CD4-positive, alpha-beta T cell treated with Interleukin-4 for 4 hours (primary cell): ENCODE measurements at places on chromosomes 12 and 14.

DNA sequence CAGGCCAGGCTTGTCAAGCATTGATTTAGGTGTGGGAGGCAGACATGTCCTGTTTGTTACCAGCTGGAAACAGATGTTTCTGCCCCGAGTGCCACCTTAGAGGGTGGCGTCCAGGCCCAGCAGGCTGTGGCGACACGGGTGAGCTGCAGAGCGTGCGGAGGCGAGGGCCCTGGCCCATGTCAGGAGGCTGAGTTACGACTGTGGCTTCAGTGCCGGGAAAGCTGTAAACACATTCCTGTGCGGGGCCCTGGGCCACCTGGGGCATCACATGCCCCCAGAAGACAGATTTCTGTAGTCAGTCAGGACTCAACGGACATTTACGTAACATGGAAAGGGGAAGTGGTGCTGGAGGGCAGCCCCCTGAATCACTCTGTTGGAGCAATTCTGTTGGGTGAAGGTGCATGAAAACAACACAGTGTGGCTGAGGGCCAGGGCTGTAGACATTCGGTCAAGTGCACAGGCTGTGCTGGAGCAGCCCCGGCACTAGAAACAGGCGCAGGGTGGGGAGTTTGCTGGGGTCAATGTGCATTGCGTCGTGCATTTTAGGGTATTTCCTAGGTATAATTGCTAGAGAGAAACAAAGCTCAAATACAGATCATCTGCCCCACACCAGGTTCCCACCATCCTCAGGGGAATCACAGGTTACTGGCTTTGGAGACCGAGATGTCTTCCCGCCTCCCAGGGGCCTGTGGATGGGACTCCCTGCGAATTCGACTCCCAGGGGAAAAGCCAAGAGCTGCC is 291.8 kb downstream of the TMEM121 start:
- DNase-seq, result no peak

DNA sequence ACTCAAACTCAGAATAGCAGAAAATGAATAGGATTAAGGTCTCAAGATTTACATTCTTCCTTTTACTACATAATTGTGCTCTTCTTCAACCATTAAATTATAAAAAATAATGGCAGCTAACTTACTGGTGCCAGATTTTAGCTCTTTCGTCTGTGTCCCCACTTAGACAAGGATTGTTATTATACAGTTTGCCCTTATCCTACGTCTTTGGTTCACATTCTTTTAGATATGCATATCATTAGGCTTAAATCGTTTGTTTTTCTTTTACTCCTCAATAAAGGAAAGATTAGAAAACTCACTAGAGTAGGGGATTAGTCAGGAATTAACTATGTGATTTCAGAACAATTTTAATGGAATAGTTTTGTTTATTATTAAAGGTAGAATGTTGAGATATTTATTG is 129.6 kb upstream of the GARIN2 start:
- DNase-seq, result no peak

DNA sequence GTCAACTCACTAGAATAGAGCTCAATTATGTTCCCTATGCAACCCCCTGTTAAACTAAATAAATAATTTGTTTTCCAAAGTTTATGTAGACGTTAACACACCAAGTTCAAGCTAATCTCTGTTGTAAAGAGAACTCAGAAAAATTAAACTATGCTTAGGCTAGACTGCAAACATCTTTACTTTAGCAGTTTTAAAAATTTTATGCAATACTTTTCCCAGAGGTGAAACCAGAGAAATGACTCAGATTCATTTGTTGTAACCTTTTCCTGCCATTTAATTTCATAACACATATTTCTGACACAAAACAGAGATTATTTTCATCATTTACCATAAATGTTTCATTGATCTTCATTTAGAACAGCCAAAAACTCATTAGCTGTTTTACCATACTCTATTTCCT is 27.4 kb downstream of the ABCC9 start:
- DNase-seq, result no peak

DNA sequence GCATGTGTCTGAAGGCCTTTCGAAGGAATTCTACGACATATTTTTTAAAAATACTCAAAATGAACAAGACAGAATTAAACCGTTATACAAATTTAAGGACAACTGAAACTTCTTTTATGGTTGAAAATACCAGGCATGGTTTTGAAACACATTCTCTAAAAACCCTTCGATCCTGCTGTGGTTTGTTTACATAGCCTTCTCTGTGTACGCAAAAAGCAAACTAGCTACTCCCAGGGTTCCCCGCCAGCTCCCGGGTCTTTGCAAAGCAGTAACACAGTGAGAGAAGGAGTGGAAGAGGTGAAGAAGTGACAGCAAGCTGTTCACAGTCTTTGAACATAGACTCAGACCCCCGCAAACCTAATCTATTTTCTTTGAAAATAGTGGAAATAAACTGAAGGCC is 2.2 kb upstream of the TC2N start:
- DNase-seq, result no peak

DNA sequence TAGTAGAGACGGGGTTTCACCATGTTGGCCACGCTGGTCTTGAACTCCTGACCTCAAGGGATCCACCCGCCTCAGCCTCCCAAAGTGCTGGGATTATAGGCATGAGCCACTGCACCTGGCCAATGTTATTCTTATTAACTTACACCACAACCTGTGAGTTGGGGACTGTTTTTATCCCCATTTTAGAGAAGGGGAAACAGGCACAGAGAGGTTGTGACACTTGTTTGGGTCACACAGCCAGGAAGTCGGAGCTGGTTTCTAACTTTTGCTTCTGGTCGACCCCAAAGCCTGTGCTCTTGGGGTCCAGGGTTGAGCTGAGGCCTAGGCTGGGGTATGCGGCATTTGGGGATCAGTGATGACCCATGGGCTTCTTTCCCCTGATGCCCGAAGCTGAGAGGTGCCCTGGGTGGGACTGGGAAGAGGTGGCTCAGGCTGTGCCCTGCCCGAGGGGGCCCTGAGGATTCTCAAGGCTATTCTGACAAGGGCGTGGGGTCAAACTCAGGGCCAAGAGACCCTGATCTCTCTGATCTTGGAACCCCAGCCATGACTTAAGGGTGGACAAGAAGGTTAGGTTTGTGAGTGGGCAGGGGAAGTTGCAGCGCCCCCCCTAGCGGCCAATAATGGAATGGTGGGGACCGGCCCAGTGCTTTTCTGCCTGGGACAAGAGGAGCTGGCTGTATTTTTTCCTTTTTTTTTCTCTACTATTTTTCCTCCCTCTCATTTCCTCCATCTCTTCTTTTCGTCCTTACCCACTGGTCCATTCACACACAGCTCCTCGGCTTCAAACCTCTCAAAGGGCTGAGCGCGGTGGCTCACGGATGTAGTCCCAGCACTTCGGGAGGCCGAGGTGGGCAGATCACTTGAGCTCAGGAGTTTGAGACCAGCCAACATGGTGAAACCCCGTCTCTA is 3.0 kb downstream of the SDSL start:
- DNase-seq, result peak; percentile 27

DNA sequence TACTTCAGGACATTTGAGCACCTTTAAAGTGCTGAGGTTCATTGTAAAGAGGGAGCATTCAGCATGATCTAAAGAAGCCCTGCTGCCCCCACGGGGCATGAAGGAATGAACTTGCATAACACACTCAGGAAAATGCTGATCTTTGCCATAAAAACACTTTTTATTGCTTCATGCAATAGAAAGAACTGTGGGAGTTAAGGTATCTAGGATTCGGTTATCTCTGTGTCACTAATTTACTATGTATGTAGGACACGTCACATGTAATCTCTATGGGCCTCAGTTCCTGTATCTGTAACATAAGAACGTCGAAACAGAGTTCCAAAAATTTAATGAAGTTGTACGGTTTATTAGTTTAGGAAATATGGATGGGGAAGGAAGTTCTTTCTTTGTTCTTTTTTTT is 33.0 kb downstream of the BTBD7 start:
- DNase-seq, result no peak

DNA sequence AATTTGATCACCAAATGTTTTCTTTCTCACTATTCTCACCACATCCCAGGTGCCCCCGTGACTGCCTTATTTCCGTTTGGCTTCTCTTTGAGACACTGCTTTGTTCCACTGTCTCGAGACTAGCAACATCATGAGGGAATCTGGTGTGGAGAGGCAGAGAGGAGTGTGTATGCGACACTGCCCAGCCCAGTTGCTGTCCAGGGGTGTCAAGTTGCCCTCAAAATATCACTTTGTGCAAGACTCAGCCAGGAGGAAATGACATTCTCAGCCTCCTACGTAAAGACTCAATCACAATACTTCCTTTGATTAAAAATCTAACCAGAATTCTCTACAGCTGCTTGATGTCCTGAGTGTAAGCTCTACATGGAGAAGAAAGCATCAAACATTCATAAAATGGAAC is 48.2 kb upstream of the EEA1 start:
- no peak for DNase-seq

DNA sequence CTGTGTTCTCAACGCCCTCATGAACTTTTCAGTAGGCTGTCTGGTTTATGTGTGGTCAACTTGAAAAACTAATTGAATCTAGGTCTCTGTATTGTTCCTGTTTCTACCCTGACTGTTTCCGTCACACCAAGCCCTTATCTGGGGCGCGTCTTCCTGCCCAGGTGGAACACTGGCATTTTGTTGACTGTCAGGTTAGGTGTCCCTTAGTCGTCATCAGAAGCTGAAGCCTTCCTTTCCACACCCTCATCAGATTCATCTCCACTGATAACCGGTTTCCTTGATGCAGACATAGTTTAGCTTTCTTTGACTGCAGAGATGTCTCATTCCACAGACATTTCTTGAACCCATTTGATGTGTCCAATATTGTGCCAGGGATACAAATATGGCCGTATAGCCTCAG is 96.5 kb downstream of the DUSP16 start:
- DNase-seq, result peak; percentile 88

GRCh38 chr14:103199124-103199523 is 75.9 kb downstream of the TNFAIP2 start:
- DNase-seq, result no peak

- DNase-seq, result peak; percentile 45
These were observed 13.7 kb downstream of the P2RX4 start for GRCh38 chr12:121223292-121224285.

DNA sequence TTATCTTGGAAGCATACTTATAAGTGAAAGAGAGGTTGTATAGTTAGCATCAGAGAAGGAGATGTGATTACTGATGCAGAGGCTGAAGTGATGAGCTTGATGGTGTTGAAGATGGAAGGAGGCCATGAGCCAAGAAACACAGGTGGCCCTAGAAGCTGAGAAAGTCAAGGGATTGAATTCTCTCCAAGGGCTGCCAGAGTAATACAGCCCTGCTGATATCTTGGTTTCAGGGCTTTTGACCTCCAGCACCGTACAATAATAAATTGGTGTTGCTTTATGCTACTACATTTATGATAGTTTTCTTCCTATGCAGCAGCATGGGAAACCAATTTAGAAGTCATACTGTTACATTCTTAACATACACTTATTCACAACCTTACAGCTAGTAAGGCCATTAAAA is 1133.3 kb downstream of the AACS start:
- DNase-seq, result no peak

DNA sequence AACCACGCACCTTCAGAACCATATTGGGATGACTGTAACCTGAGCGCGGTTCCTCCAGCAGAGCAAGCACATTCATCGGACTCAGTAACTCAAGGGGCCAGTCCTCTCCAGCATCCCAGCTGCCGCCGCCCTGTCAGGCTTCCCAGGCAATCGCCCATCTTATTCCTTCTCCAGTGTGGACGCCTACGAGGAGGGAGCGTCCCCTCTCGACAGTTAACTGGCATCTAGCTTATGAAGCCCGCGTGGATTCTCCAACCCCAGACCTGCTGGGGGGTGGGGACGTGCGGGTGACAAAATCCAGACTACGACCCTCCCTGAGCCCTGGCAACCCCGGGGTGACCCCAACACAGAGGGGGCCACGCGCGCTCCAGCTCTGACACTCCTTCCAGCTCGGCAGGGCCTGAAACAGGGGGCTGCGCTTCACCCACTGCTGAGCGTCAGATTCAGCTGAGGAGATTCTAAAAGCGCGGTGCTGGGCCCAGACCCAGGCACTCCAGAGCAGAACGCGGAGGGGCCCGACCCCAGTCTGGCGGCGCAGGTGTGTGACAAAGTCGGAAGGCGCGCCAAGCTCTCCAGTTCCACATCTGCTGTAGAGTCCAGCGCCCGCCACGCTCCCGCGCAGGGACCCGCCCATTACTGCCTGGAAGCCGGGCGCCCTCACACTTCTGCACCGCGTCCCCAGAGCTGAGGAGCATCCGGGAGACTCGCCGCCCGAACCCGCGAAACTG is 43.9 kb upstream of the ESR2 start:
- DNase-seq, result no peak

DNA sequence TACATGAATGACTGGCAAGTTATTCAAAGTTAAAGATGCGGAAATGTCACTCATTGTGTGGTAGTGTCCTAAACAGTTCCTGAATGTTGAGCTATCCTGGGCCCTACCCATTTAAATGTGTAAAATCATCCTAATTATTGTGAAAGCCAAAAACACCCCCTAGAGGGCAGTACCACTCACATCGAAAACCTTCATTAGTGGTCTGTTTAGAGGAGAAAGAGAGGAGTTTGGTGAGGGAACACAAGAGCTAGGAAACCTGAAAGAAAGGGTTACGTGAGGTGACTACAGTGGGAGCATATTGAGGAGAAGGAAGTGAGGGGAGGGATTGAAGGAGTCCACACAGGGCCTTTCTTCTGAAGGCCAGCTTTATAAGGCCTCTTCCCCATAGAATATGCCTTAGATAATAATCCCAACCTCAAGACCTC is 2.5 kb upstream of the TEP1 start:
- DNase-seq, result peak; percentile 66

DNA sequence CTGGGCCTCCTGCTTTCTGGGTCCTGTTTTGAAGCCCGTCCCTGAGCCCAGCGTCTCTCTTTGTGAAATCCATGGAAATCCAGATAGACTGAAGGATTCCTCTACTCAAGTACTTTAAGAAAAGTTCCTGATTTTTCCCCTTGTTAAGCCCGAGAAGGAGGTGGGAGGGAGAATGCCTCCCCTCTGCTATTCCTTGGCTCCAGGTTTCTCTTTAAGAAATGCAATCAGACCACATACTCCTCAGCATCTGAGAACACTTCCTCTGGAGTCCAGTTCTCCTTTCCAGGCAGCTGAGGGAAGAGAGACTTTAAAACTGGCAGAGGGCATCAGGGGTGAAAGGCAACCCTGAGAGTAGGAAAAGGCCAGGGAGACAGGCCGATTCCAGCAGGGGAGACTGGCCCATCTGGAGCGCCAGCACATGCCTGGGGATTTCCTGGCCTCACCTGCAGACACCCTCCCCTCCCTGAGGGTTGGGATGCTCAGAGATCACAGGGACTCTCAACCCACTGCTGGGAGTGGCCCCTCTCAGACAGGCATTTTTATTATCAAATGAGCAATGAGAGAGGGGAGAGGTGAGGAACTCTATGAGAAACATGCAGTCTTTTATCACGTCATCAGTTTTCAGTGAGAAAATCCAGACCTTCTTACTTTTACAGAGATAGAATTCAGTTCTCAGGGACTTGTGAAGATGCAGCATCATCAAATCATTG is 2.0 kb upstream of the EMP1 start:
- no peak for DNase-seq

GRCh38 chr12:109779382-109779781 is 53.8 kb downstream of the TRPV4 start:
- DNase-seq, result no peak
